ENCODE measurements at places on chromosomes 6 and 20.

- no peak for DNase-seq
Observed at GRCh38 chr6:23349521-23350147, 776.4 kb upstream of the NRSN1 start.

DNA sequence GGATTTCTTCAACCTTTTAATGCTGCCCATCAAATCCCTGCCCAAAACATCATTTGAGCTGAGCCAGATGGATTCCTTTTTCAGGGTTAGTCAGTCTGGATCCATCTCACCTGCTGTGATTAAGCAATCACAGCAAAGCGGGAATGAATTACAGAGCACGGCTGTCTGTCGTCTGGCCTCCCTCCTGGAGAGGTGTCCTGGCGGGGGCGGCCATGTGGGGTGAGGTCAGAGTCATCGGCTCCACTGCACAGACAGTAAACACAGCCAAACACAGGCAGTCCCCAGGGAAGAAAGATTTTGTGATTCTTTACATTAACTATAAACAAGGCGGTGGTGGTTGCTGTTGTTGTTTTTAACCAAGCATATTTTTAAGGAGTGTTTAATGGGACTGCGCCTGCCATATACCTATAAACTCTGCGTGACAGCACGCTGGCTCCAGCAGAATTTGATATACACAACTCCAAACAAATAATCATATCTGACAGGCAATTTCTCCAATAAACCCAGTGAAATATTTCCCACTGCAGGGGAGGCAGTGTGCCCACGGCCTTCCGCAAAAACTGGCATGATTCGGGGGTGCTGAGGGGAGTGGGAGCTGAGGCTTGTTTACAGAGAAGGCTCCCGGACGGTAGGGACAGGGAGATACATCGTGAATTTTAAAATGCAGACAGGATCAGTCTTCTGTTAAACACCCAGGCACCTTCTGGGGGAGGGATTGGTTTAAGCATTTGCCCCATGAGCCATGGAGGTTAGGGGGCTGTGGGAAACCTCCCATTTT lies 232.0 kb upstream of the PMEPA1 start:
- no peak for DNase-seq

- DNase-seq: no peak
Observed at GRCh38 chr6:69129046-69129445, 494.0 kb downstream of the ADGRB3 start.

DNA sequence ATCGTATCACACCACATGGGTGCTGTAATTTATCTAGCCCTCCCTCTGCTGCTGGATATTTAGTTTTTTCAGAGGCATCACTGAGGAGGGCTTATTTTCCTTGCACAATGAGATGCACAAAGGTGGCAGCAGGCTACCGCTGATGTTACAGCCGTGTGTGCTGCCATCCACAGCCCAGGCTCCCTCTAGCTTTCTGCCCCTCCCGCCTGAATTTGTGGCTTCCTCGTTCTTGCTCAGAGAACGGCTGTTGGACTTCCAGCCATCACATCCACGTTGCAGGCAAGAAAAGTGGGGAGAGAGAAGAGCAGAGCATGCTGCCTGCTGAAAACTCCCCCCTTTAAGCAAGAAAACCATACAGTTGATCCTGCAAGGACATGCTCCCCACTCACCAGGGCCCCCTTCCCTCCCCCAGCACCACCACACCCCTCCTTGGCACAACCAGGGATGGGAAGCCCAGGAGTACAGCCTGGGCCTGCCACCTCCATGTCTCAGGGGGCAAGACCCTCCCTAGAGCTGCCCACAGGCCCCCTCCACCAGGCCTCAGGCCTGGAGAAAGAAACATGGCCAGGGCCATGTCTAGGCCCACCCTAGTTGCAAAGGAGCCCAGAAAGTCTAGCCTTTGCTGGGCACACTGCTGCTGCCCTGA lies 102.6 kb downstream of the MRPL14 start:
- DNase-seq: no peak

GRCh38 chr6:167799033-167799821 lies 27.5 kb upstream of the AFDN start:
- no peak for DNase-seq

DNA sequence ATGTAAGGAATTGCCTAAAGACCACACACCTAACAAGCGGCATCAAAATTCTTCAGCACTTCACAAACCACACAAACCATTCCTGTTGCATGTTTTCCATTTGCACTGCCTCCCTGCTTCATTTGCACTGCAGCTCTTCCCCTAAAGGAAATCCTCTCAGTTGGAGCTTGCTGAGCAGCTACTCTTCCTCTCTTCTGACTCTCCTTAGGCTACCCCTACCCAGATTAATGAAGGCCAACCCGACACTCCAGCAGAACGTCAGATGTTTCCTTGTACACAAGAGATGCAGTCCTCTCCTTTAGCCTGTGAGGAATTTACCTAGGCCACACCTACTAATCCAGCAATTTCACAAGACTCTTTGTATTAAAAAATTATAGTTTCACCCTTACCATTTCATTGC lies 8.1 kb downstream of the BEND6 start:
- DNase-seq: no peak

GRCh38 chr20:17698384-17698783 lies 1.4 kb upstream of the BANF2 start:
- no peak for DNase-seq

- no peak for DNase-seq
Observed at GRCh38 chr20:45174434-45175364, at the start of gene PI3. Gene PI3, plus strand, starts transcription at chr20:45174902. Its CDS starts 21 bp downstream, at chr20:45174923.

GRCh38 chr20:51715163-51715855 lies 52.9 kb downstream of the ATP9A start:
- DNase-seq: no peak

- DNase-seq: no peak
Observed at GRCh38 chr20:47951521-47951971, 166.3 kb upstream of the SULF2 start.

- DNase-seq: no peak
Observed at GRCh38 chr6:20729086-20729485, 194.8 kb downstream of the CDKAL1 start.

DNA sequence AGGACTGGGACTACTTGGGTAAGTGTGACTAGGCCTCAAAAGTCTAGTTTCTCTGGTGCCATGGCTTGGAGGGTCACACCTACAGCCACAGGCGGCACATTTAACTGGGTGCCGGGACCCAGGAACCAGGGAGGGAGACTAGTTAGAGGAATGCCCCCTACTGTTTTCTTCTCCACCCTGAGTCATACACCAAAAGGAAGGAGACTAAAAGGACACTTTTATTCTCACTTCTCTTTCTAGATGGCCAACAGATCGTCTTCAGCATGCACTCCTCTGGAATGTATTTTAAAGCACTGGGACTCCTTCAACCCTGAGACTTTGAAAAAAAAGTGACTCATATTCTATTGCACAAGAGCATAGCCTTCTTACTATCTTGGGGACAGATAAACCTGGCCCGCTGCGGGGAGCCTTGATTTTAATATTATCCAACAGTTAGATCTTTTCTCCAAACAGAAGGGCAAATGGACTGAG lies 33.4 kb downstream of the PLN start:
- no peak for DNase-seq

GRCh38 chr6:106802139-106802538 lies 172.4 kb downstream of the CD24 start:
- DNase-seq: no peak

DNA sequence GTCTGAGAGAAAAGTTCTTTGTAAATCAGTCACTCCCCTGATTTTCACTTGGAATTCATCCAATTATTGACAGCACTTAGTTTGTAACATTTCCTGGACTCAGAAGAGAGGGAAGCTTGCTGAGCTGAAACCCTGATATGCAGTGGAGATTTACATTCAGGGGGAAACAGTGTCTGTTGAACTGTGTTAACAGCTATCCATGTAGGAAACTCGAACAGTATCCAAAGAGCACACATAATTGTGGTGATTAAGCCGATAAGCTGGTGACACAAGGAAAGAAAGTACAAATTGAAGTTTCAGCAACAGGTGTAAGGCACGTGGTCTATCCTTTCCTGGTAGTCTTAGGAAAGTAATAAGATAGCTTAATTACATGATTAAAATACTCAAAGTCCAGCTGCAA lies 78.1 kb upstream of the FLRT3 start:
- DNase-seq: no peak

DNA sequence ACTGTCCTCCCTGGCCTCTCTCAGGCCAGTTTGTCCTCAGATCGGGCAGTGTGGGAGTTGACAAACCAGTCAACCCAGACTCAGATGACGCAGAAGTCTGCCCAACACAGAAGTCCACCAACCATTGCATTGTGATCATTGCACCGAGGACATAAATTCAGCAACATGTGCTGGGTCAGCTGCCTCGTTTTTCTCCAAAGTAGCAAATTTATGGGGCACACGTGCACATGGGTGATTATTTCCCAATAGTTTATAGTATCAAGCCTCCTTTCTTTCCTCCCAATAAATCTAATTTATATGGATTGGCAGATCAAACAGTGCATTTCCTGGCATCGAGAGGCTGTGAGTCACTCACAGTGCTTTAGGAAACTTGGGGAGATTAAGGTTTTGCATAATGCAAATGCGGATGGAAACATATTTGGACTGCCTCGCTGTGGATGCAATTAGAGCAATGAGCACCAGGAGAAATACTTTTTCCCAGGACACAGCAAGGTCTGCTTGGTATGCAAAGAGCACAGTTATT lies 413.7 kb upstream of the SULF2 start:
- no peak for DNase-seq

DNA sequence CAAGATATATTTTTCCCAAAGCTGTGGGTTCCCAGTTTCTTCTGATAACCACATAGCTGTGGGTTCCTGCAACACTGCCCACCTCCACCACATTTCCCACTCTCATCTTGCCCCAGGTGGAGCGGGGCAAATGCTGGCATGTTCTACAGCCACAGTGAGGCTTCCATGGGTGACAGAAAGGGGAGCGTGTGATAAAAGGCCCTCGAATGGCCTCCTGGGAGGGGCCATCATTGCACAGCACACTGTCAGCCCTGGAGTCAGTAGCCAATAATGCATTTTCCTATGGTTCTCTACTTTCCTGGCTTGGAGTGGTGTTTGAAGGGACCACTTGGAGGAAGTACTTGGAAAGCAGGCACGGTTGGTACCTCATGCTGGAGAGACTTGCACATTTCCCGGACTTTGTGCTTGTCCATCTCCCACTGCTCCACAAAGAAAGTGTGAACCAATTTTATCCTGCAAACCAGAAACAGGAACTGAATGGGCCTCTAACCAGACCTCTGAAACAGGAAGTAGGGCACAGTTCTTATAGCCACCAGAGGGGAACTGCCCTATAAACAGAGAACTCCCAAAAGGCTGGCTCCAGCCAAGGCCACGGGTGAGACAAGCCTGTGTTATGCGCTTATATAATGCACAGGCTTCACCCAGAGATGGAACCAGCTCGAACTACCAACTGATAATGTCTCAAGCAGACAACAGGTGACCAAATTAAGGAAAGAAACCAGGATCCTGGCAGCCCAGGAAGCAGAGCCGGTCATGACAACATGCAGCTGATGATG lies 8.6 kb downstream of the MAP3K5 start:
- peak; percentile 82 for DNase-seq

GRCh38 chr6:47535316-47536225 lies 58.0 kb downstream of the CD2AP start:
- DNase-seq: no peak

- DNase-seq: no peak
Observed at GRCh38 chr6:45026003-45026516, 302.1 kb upstream of the RUNX2 start.

- no peak for DNase-seq
Observed at GRCh38 chr20:13024596-13024995, 15.8 kb downstream of the SPTLC3 start.

GRCh38 chr6:84731401-84731800 lies 33.0 kb downstream of the TBX18 start:
- no peak for DNase-seq

- no peak for DNase-seq
Observed at GRCh38 chr20:24445510-24446170, 23.8 kb upstream of the SYNDIG1 start.

DNA sequence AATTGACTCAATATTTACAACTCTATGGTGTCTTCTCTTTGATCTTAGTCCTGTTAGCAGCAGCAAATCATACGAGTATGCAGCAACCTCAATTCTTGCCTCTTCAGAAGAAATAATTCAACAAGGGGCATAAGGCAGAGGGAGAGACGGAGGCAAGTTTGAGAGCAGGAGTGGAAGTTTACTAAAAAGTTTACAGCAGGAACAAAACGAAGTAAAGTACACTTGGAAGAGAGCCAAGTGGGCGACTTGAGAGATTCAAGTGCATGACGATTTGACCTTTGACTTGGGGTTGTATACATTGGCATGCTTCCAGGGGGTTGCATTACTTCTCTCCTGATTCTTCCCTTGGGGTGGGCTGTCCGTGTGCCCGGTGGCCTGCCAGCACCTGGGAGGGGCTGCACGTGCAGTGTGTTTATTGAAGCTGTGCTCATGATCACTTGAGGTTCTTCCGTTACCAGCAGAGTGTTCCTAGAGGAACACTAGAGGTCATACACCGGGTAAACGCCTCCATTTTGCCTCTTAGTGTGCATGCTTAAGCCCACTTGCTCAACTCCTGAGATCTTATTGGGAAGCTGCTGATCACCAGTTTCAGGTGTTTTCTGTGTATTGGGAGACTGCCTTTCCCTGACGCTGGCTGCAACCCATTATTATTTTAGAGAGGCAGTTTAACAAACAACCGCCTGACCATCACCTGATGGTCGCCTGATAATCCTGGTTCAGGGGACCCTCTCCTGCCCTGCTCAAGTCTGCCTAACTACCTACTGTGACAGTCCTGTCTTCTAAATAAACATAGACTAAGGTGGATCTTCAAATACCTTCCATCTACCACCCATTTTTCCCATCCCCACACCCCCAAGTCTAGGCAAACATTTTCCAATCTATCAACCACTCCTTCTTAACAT lies 172.4 kb upstream of the MYLIP start:
- DNase-seq: no peak

DNA sequence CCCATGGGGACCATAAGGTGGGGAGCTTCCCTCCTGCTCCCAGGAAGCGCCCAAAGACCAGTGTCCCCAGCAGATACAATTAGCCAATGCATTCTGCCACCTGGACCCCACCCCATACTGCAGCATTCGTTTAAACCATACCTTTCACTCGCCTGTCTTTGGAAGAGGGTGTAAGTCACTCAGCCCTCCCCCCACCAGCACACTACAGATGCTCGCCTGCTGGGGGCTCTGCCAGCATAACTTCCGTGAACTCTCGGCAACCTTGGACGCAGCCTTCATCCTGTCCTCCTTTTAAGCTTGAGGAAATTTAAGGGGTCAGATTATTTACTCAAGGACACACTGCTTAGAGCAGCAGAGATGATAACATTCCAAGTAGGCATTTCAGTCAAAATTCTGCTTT lies 94.4 kb upstream of the NAA20 start:
- no peak for DNase-seq

GRCh38 chr6:125957845-125958244 lies 1.3 kb downstream of the HINT3 start:
- no peak for DNase-seq

Data from germinal center (tissue), 1 donor.